ENCODE measurements at places on chromosomes 6 and 20. TPM values are rescaled to one million over a fixed set of nuclear protein-coding genes. Genes with fewer than 3 reads are reported as not detected.

Gene EBF4
- total RNA-seq: 3.8 TPM

Gene TCP11
- not detected for total RNA-seq

Gene SNAP25
- 0.22 TPM for total RNA-seq

Gene RING1
- 14.4 TPM for total RNA-seq

Gene CTCFL
- not detected for total RNA-seq

Gene MRAP2
- total RNA-seq: 1.8 TPM

Gene AGPAT1
- total RNA-seq: 11.9 TPM

Gene TCF15
- total RNA-seq: 0.87 TPM

Gene GRM1
- under 0.01 TPM for total RNA-seq

Gene LKAAEAR1
- 0.20 TPM for total RNA-seq

Gene OOEP
- total RNA-seq: under 0.01 TPM

Gene GTSF1L
- not detected for total RNA-seq

Gene CLIC5
- total RNA-seq: under 0.01 TPM

Gene TNFRSF6B
- 3.2 TPM for total RNA-seq

Gene HTR1B
- total RNA-seq: 2.4 TPM

Gene AHCY
- total RNA-seq: 56.2 TPM

Gene PDE7B
- total RNA-seq: 19.4 TPM
